Stimulated activated CD4-positive, alpha-beta T cell treated with anti-CD3 and anti-CD28 coated beads, TNF-alpha, amount 100 ng/mL, for 48 hours (primary cell): ENCODE measurements at places on chromosomes 1 and 21.

DNA sequence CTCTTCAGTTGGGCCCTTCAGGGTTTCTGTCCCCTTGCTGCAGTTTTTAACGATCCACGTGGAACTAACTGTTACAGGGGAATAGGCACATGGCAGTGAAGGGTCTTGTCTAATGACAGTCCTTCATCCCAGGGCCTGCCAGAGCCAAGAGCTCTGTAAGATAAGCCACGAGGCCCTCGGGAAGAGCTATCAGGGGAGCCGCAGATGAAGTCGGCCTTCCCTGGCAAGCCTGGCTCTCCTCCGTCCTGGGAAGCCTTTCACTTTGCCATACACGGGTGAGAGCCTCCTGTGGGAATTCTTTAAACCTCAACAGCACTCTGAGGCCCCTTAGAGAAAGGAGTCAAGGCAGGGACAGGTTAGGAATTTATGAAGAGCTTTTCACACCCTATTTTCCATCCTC lies 29.0 kb downstream of the ACP6 start:
- no peak for DNase-seq

DNA sequence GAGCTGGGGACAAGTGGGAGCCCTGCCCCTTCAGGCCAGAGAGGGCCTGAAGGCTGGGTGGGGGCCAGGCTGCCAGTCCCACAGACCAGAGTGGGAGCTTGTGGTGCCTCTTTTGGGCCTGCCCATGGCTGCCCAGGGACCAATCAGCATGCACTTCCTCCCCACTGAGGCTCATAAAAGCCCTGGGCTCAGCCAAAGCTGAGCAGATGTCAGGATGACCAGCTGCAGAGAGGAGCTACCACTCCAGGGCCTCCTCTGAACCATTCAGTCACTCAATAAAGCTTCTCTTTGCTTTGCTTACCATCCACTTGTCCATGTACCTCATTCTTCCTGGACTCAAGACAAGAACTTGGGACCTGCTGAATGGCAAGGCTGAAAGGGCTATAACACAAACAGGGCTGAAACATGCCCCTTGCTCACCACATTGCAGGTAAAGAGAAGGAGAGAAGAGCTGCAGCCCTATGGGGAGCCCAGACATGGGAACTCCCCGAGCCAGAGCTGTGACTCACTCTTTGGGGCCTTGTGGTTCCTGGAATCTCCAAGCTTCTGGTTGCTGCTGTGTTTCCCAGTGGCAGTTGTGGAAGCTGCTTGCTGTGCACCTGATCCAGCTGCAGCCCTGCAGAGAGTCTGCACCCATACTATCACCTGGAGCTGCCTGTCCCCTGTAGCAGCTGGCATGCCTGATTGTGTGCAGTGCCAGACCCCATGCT lies 82.0 kb downstream of the OLFML3 start:
- no peak for DNase-seq

GRCh38 chr21:40631211-40631610 lies 215.7 kb downstream of the DSCAM start:
- no peak for DNase-seq

- DNase-seq: no peak
Measured at GRCh38 chr1:6918186-6918924, 133.1 kb downstream of the CAMTA1 start.

- DNase-seq: no peak
Measured at GRCh38 chr1:76408303-76408702, 333.8 kb downstream of the ST6GALNAC3 start.
